ENCODE measurements at places on chromosomes 2 and 18. TPM values are rescaled to one million over a fixed set of nuclear protein-coding genes. Genes with fewer than 3 reads are reported as not detected.

TRAPPC12 gene
- total RNA-seq, result 27.0 TPM

TMEM37 gene
- 0.13 TPM for total RNA-seq

ASXL3 gene
- 0.76 TPM for total RNA-seq

UCN gene
- total RNA-seq, result 0.13 TPM

LYG2 gene
- not detected for total RNA-seq

COMMD1 gene
- total RNA-seq, result 30.5 TPM

KIF5C gene
- total RNA-seq, result under 0.01 TPM

FEZ2 gene
- 53.6 TPM for total RNA-seq

SULT1C4 gene
- total RNA-seq, result 114 TPM

SLC11A1 gene
- under 0.01 TPM for total RNA-seq

MTCL1 gene
- 5.6 TPM for total RNA-seq

RNF144A gene
- 10.5 TPM for total RNA-seq

ZC3H6 gene
- total RNA-seq, result 1.8 TPM

UGT1A5 gene
- total RNA-seq, result not detected

C2orf66 gene
- total RNA-seq, result under 0.01 TPM

SPP2 gene
- total RNA-seq, result not detected

ANKRD62 gene
- total RNA-seq, result not detected

CIDEA gene
- not detected for total RNA-seq

TM4SF20 gene
- total RNA-seq, result not detected

NAGK gene
- 51.0 TPM for total RNA-seq

MSTN gene
- 0.13 TPM for total RNA-seq

TRABD2A gene
- 0.25 TPM for total RNA-seq

ITPRIPL1 gene
- 4.0 TPM for total RNA-seq

Measured in dermis microvascular lymphatic vessel endothelial cell (primary cell).